COR-L47 (cell line): ENCODE measurements at places on chromosomes 11 and 22.

- DNase-seq, result no peak
These were observed 608.7 kb downstream of the SOX6 start for GRCh38 chr11:15747671-15748070.

- no peak for DNase-seq
These were observed 113.3 kb downstream of the FAM76B start for GRCh38 chr11:95676308-95676707.

GRCh38 chr11:29318134-29318845 is 698.5 kb downstream of the KCNA4 start:
- DNase-seq, result no peak

GRCh38 chr11:124834526-124835180 is 30.6 kb upstream of the ROBO3 start:
- no peak for DNase-seq

- DNase-seq, result no peak
These were observed 20.8 kb downstream of the POU2AF1 start for GRCh38 chr11:111358038-111359001.

GRCh38 chr11:31107649-31108048 is 261.9 kb downstream of the DCDC1 start:
- DNase-seq, result no peak

- no peak for DNase-seq
These were observed 201.2 kb upstream of the E2F8 start for GRCh38 chr11:19441752-19442553.

GRCh38 chr11:96222102-96222501 is 120.9 kb downstream of the MAML2 start:
- DNase-seq, result no peak
